Hindlimb muscle (tissue), 1 donor: ENCODE measurements at places on chromosomes 6 and 20. TPM values are rescaled to one million over a fixed set of nuclear protein-coding genes. Genes with fewer than 3 reads are reported as not detected.

DNA sequence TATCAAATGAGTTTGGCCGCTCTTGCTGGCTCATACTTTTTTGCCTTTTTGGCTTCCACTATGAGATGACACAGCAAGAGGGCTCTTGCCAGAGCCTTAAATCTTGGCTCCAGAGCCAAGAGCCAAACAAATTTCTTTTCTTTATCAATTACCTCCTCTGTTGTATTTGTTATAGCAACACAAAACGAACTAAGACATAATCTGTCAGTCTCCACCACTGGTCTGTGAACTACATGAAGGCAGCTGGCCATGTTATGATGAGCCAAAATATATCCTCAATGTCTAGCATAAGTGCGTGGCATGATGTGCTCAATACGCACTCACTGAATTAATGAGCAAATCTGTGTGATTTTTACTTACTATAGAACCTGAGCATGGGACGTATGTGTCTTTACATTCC, 220.0 kb upstream of the ZNF217 start:
- DNase-seq: no peak

DNA sequence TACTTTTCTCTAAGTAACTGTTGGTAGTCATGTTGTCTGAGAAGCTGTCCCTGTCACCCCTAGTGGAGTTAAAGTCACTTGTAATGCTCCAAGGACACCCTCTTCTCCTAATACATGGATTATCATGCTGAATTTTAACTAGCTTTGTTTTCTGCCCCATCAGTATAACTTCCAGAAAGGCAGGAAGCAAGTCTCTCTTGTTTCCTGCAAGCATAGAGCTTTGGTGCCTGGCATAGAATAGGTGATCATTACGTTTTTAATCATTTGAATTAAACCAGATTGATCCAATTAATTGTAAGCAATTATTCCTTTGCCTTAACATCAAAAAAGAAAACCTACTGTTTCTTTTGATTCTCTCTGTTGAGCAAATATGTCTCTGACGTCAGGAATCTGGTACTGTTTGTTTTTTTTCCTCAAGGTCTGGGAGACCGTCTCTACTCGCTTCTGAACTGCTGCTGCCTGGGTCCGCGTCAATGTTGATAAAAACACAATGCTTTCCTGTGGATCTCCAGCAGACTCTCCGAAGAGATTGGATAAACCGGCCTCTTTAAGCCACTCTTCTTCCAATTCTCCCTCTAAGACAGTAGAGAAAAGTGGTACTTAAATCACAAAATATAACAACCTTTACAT, 71.8 kb downstream of the ARHGAP18 start:
- no peak for DNase-seq

OR12D3 gene
- polyA plus RNA-seq: not detected

- no peak for DNase-seq
Observed at GRCh38 chr20:19012676-19013075, 199.1 kb downstream of the SCP2D1 start.

DNA sequence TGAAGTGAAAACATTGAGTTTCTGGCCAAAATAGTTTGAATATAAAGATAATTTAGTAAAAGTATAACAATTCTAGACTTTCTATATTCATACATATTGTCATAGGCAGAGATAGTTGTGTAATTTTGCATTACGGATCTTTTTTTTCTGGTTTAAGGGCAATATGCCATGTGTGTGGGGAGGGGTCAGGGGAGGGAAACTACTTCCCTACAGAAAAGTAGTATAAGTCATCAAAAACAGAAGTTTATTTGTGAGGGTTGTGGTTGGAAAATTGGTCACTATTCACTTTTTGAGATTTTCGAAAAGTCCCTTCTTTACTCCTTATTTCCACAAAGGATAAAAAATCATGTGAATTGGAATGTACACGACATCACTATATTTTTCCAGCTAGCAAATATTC, 288.2 kb upstream of the PREP start:
- DNase-seq: no peak

DNA sequence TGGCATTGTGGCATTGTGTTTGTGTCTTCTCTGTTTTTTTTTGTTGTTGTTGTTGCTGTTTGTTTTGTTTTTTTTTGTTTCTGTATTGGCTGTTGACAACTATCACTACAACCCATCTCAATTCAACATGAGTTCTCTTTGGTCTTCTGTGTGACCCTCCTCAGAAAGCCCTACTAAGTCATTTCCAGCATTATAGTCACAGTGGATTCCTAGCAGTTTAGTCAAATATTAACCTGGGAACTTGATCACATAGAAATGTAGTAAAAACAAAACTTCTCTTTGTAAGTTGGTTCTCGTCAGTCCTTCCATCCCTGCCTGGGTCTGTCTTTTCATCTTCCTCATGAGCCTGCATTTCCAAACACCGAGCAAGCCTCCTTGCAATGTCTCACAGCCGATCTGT, 16.8 kb downstream of the SLC17A2 start:
- DNase-seq: no peak

DNA sequence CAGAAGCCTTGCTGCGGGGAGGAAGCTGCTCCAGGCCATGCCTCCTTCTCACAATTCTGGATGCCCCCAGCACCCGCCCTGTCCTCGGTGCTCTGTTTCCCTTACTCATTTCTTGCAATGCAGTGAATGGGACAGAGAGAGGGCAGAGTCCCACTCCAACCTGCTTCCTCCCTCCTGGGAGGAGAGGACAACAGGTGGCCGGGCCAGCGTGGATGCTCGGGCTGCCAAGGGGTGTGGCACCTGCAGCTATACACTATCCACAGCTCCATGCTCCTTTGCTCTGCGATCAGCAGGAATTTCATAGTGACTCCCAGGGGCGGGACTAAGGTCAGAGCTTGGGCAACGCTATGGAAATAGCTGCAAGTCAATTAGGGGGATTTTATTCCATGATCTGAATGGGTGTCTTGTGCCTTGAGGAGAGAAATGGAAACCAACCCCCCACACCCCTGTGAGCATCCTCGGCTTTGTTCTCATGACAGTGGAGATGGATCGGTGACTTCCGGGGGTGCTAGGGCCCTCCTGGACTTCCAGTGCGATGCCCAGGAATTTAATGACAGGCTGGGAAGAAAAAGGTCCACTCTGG, 192.5 kb downstream of the MYLK4 start:
- DNase-seq: no peak

GPR6 gene
- not detected for polyA plus RNA-seq

DNA sequence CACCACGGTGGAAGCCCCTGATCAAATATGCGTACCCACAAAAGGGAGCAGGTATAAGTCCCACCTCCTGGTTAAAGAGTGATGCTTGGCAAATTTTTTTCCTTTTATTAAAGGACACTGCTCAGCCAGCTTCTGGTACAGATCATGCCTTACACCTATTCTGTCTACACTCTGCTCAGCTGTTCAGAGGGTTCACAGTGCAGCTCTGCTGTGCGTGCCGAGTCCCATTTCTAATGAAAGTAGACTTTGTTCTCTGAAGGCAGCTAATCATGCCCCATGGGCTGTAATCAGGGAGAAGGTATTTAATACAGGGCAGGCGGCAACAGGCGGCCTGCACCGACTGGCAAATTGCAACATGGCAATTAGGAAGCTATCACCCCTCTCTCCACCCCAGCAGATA, 16.3 kb downstream of the LRRC73 start:
- DNase-seq: no peak

TENT5A gene
- 5.8 TPM for polyA plus RNA-seq

- DNase-seq: no peak
Observed at GRCh38 chr6:114707081-114707620, 364.3 kb upstream of the HS3ST5 start.

PERP gene
- 2.3 TPM for polyA plus RNA-seq

- DNase-seq: peak; percentile 78
Observed at GRCh38 chr6:166106076-166106686, 61.5 kb downstream of the TBXT start.

GRCh38 chr6:44776344-44776743, 388.8 kb downstream of the CDC5L start:
- DNase-seq: no peak

MUC22 gene
- polyA plus RNA-seq: not detected

MAP3K7 gene
- 35.9 TPM for polyA plus RNA-seq

DEFB124 gene
- polyA plus RNA-seq: 0.88 TPM

TRIM40 gene
- not detected for polyA plus RNA-seq

DNA sequence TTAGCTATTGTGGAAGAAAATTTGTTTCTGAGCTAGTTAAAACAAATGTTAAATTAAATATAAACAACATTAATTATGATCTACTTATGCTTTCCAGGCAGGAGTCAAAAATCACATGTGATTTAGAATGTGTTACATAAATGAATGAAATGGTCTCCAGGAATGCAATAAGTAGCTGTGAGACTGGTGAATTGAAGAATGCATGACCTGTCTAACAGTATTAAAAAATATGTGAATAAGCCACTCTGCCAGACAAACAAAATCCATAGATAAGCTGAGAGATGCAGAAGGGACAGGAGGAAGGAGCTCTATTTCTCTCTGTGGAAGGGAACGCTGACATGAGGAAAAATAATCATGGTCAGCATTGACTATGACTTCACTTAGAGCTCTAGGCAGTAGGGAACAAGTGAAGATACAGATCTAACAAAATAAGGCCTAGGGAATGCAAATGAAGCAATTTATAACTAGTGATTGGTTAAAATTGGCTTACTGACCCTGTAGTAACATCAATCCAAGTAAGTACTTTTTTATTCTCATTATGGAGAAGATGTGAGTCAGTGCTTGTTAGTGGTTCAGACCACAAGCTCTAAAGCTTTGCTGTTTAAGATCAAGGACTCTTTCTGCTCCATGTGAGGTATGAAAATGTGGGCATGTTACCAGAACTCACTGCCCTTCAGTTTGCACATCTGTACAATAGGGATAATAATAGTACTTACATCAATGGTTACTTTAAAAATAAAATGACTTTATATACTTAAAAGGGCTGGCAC, 432.6 kb downstream of the MMUT start:
- DNase-seq: no peak

- DNase-seq: no peak
Observed at GRCh38 chr6:139846538-139847456, 472.3 kb upstream of the CITED2 start.

GRCh38 chr20:54056762-54057639, 13.4 kb downstream of the BCAS1 start:
- no peak for DNase-seq

RAB44 gene
- 0.12 TPM for polyA plus RNA-seq

DNA sequence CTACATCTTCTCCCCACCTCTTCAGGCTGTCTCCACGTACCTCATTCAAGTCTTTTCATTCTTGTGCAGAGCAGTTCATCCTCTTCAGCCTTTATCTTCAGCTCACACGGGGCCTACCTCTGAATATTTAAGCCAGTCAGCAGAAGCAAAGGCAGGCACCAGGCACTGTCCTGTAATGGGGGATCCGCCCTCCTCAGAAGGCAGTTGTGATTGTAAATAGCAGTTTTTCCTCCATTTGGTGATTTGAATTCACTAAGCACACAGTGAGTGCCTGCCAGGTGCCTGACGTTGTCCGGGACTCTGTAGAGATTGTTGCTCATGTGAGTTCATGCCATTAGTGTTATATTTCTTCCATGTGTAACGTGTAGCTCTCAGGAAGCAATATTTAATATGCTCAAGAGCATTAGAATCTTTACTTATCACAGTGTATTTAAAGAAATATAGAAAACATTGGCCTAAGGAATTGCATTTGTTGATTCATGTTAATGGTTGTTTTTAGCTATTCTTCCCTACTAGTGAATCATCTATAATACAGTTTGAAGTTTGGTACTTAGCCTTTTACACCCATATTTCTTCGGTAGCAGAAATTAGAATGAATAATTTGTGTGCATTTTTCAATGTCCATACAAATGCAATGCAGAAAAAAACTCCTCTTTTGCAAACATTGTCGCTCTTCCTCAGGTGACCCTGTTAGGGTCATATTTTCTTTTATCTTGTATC, 17.9 kb downstream of the BPHL start:
- DNase-seq: no peak

GRCh38 chr6:150249261-150249660, 106.4 kb downstream of the PPP1R14C start:
- no peak for DNase-seq

- DNase-seq: peak; percentile 15
Observed at GRCh38 chr6:161101517-161101916, 109.9 kb downstream of the MAP3K4 start.

DNA sequence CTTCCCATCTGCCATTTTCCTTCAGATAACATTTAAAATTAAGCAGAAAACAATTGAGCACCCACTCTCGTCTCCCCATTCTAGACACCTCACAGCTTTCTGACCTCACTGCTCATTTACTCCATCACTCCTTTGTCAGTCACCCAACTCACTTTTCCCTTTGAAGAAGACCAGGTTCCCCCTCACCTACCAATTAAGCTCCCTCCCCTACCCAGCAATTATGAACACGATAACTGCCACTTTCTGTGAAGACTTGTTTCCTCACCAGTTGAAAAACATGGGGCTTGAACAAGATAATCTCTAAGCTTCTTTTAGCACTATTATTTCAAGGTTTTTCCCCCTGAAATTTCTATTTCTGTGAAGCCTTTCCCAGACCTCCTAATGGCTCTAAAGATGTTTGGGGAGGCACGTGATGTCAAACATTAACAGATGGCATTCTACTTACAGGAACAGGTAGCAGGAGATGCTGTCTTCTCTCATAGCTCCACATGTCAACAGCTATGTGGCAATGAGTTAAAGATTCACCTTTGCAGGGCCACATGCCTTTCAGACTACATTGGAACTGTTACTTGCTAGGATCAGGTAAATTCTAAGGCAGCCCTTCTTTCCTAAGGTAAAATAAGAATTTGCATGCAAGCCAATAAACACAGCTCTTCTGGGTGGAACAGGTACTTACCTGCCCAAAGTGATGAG, 24.8 kb upstream of the SLA2 start:
- no peak for DNase-seq

DNA sequence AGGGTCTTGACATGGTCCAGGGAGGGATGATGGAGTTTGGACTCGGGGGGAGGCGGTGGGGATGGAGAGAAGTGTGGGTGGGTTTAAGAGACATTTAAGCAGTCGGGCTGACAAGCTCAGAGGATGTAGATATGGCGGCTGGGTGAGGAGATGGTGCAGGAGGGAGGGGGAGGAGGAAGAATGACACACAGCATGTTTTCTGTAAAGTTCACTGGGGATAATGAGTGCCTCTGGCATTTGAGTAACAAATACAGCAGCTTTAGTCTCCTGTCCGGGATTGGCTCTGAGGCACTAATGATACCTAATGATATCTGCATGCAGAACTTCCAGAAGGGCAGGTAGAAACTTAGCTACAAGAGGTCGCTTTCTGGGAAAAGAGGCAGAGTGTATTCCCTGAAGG, 107.8 kb downstream of the DHX35 start:
- DNase-seq: no peak

DNA sequence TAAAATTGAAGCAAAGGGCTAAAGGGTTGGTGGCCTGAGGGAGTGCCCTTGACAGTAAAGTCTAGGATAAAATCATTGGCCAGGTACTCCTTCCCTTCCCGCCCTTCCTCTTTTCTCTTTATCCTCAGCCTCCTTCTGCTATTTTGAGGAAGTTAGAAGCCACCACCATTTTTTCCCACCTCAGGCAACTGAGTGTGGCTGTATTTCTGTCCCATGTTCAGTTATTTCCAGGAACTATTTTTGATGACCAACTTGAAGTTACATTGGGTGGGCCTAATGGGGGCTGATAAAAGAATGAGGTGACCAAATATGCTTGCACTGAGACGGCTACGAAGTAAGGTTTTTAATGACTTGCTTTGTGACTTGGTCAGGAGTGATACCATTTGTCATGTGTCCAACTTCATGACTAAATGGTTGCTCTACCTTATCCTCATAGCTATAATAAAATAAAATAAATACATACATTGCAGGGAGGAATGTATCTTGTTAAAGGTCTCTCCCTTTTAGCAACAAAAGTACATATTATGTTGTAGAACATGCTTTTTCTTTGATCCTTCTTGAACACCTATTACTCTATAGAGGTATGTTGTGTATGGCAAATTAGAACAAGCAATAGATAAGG, 12.0 kb downstream of the PTPN1 start:
- no peak for DNase-seq

- no peak for DNase-seq
Observed at GRCh38 chr6:13163161-13163944, 165.0 kb downstream of the TBC1D7 start.
